CD14-positive monocyte (primary cell): ENCODE measurements at places on chromosomes 11 and 22. TPM values are rescaled to one million over a fixed set of nuclear protein-coding genes. Genes with fewer than 3 reads are reported as not detected.

DNA sequence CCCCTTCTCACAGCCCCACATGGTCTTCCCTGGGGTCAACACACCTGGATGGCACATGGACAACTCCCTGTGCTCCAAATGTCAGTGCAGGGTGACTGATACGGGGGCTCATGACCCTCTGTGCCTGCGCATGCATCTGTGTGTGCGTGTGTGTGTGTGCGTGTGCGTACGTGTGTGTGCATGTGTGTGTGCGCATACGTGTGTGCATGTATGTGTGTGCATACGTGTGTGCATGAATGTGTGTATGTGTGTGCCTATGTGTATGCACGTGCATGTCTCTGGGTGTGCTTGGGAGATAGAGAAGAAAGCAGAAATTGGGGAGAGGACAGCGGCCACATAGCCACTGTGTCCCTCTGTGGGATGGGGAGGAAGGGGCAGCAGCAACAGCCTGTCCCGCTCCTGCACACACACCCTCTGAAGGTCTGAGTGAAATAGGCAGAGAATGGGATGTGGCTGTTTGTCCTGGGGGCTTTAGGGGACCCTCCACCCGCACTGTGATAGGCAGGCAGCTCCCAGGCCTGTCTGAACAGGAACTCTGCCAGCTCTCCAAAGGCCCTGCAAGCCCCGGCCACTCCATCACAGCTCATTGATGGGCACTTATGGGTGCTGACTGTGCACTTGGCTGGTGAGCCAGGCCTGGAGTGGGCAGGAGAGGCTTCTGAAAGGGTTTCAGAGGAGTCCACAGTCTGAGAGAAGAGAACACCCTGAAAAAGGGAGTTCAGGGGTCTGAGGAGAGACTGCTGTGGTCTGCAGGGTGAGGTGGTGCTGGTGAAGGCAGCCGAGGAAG, 28.7 kb upstream of the PICK1 start:
- no peak for DNase-seq

GRCh38 chr11:44018829-44019228, 29.0 kb upstream of the ACCSL start:
- no peak for DNase-seq

DNA sequence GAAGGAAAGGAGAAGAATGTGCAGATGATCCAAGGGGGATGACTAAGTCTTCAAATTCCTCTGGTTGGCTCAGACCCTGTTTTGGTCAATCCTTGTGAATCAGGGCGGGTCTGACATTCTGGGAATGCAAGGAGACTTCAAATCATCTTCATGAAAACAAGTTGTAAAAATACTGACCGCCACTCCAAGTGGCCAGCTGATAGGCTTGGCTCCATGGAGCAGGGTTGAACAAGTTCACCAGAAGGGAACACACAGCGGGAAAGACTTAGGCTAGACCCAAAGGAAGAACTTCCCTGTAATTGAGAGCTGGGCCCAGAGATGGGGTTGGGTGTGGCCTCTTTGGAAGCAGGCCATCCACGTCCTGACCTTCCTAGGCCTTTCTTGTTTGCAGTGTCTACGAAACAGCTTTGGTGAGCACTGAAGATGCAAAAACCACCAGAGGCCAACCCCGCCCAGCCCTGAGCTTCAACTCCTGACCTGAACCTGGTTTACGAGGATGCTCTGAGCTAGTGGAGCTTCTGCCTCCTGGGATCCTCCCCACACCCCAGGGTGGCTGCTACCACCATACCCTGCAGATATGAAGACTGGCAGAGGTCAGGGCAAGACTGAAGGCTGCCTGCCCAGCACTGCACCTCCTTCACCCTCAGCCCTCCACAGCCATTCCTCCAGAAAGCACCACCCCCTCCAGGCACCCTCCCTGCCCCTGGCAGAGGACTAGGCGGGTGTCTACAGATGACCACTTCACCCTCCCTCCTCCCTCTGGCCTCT, 26.1 kb downstream of the GDPD5 start:
- no peak for DNase-seq

- DNase-seq: no peak
These were observed 13.2 kb downstream of the RAC2 start for GRCh38 chr22:37230673-37231405.

The GAS2L1 gene
- 20.0 and 33.5 TPM in 2 replicates for polyA plus RNA-seq
